ENCODE measurements at places on chromosomes 6 and 20.

GRCh38 chr6:115004204-115004603, 661.4 kb upstream of the HS3ST5 start:
- DNase-seq = no peak

GRCh38 chr6:150877928-150878327, 12.4 kb downstream of the MTHFD1L start:
- DNase-seq = no peak

DNA sequence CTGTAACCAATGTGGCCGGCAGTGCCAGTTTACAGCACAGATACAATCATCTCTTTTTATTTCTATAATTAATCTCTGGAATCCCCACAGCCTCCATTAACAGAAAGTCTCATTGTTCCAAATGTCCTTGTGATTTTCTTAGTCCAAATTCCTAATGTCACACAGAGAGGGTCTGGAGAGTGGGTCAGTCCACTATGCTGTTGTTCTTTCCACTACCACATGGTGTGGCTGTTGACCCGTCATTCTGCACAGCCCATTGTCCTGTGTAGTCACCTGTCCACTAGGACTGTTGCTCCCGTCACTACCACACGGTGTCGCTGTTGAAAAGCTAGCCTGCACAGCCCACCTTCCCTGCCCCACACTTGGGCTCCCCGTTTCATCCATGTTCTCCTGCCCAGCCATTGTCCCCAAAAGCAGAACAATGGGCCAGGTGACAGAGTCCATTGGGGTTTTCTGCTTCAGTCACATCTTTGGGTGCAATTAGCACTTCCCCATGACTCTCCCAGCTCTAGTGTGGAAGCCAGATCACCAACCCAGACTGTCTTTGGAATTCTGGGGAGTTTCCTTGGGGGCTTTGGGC, 8.6 kb upstream of the LBP start:
- no peak for DNase-seq

DNA sequence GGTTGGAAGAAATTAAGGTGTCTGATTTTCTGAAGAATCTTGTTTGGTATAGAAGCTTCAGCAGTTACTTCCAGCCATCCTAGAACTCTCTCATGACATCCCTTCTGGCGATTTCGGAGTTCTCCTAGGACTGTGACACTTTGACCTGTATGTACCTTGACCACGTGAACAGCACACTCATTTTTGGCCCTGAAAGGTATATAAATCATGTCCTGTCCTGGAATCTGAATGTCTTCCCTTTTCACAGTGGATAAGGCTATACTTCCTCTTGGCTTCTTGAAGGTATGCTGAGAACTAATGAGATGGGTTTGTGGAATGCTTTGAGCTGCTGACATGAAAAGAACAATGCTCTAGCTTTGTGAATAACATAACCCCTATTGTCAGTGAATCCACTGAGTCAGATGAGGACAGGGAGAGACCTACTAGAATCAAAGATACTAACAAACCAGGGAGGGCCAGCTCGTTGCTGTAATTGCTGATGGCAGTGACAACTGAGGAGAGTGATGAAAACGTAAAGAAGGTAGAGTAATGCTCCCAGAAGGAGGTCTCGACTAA, 6.0 kb upstream of the ZDHHC14 start:
- no peak for DNase-seq

DNA sequence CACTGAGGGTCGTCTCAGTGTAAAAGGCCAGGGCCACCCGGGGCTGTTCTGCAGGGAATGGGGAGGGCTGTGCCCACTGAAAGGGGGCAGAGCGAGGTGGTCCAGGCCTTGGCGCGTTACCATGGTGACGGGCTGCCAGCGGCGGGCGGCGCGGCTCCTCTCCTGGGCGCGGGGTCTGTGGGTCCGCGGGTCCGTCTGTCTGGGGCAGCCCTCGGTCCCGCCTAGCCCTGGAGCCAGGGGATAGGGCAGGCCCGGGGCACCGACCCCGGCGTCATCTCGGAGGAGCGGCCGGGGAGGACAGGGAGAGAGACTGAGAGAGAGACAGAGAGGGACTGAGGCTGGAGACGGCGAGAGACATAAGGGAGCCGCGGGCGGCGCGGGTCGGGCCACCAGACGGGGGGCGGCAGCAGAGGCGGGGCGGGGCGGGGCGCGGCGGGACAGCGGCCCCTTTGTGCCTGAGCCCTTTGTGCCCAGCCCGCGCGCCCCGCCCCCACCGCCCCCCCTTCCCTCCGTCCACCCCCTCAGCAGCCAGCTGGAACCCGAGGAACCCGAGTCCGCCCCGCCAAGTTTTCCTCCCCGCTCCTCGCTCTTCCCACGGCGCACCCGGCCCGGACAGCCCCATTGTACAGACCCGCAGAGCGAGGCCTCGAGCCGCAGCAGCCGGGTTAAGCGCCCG, at the start of gene KIAA1755:
KIAA1755 (minus strand) TSS at position 358 of the 676 bp plus-strand sequence; CDS start at position 123, 235 bp downstream.
- DNase-seq = no peak

DNA sequence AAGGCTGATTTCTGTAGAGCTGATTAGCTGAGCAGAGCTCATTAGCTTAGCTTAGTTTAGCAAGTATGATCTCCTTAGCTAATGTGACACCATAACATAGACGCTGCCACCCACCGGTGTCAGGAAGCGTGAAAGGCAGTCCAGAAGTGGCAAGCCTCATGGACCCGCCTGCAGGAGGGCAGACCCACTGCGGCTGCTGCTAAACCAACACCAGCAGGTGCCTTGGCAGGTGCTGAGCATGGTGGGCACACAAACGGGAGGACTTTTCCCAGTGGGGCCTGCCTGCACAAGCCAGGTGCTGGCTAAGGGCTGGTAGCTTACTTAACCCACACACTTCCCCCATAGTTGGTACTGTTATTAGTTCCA, 22.7 kb downstream of the ZDHHC14 start:
- DNase-seq = no peak

DNA sequence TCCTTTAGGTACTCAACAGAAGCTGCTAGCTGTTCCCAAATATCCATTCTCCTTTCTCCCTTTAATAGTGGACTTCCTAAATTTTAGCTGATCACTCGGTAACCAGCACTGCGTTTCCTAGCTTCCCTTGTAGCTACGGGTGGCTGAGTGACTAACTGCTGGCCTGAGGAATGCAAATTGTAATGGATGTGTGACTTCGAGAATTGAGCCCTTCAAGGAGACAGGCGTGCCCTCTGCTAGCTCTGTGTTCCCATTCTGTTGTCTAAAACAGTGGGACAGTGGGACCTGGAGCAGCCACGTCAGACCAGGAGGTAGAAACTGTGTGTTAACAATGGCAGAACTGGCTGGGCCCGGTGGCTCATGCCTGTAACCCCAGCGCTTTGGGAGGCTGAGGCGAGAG, 56.5 kb downstream of the SCML4 start:
- DNase-seq = no peak

DNA sequence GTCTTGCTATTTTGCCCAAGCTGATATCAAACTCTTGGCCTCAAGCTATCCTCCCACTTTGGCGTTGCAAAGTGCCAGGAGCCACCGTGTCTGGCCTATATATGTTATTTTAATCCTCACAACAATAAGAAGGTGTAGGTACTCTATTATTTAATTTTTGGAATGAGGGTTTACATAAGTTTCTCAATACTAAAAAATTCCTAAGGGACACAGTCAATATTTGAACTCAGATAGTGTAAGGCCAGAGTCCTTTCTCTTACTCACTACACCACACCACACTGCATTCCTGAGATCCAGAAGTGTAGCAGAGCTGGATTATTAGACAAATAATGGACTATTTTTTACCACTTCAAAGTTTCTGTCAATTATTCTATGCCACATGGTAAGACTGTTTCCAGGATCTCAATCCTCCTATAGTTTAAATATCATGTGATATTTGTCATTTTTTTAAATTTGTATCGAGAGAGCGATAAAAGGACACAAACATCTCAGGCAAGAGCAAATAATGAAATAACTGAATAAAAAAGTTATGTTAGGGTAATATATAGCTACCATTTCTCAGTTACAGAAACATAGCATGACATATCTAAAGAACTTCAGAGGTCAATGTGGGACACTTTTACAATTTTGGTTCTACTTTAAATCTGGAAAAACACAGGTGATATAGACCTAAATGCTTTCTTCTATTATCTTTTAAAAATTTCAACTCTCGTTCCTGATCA, 162.2 kb upstream of the THEMIS start:
- no peak for DNase-seq

DNA sequence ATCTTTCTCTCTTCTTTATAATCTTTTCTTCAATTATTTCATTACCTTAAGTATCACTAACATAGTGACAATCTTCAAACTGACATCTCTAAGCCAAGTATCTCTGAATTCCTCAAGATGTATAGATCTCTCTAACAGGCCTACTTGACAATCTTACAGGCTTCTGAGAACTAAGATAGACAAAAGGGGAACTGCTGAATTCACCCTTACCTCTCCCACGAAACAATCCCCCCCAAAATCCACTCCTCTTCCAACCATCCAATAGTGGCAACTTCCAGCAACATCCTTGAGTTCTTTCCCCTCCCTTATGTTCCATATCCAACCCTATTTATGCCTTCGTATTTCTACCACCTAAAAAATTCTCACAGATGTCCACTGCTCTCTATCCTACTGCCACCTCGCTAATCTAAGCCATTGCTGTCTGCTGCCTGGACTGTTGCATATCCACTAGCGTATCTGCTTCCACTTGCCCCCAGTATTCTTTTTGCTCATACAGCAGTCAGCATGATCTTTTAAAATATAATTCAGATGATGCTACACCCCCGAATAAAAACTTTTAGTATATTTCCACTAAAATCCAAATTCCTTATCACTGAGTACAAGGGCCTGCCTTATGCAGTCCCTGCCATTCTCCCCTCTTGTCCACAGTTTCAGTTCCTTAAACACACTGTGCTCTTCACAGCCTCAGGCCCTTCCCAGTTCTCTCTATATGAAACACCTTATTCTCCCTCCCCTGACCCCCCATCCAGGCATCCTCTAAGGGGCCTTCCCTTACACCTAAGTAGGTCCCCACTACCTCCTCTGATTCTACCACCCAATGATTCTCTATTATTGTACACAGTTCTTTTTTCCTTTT, 8.0 kb downstream of the REPS1 start:
- DNase-seq = no peak

- DNase-seq = no peak
Measured at GRCh38 chr6:2998998-2999617, 586 bp upstream of the NQO2 start.

GRCh38 chr20:41505184-41505583, 113.0 kb downstream of the CHD6 start:
- DNase-seq = no peak

GRCh38 chr6:149842331-149842730, 21.8 kb downstream of the LRP11 start:
- no peak for DNase-seq

DNA sequence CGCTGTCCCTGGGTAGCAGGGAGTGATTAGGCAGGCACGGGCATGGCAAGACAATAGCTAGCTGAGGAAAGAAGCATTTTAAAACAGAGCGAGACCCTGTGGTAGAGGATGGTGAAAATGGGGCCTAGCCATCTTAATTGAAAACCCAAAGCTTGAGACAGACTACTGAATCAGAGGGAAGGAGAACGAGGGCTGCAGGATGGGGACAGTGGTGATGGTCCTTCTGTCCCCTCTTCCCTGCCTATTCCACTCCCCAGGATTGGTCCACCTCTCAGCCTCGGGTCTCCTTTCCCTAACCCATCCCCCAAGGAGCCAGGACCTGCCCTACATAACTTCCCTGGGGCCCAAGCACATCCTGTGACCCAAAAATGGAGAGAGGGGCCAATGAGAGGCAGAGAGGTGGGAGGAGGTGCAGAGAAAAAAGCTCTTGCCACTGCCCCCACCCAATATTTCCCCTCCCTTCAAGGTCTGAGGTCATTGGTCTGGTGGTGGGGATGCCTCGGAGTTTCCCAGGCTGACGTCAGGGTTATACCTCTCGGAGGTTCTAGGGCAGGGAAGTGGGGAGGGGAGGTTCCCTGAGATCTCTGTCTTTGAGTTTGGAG, 884 bp upstream of the CUTA start:
- no peak for DNase-seq

GRCh38 chr6:37456816-37457560, 24.0 kb downstream of the CMTR1 start:
- peak; percentile 78 for DNase-seq

DNA sequence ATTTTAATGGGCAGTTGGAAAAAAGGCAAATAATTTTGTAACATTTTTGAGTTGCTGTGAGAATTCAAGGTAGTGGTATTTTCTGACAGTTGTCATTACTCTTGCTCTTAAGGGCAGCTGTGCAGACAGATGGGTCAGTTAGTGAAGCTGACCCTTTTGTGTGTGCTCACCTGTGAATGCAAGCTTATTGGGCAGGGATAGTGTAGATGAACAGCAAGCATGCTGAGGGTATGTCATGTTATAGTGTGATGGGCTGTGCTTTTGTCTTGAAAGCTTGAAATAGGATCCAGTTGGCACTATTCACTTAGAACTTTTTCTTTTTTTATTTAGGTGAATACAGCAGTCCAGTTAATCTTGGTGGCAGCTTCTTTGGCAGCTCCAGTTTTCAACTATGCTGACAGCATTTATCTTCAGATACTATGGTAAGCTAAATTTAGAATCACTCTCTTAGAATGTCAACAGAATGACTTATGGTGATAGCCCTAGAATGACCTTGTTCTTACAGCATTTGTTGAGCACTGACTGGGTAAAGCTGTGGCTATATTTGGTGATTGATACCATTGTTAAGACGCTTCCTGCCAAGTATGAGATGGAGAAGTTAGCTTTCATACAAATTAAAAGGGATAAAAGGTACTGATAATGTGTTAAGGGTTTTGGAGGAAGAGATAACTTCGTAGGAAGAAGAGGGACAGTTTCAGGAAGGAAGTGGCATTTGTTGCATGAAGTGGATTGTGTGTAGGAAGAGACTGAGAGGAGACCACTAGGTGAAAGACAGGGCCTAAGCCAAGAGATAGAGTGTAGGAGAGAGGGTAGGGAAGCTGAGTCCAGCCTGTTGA, 19.5 kb downstream of the LRRN4 start:
- no peak for DNase-seq

GRCh38 chr6:19571176-19571575, 266.0 kb upstream of the ID4 start:
- no peak for DNase-seq

DNA sequence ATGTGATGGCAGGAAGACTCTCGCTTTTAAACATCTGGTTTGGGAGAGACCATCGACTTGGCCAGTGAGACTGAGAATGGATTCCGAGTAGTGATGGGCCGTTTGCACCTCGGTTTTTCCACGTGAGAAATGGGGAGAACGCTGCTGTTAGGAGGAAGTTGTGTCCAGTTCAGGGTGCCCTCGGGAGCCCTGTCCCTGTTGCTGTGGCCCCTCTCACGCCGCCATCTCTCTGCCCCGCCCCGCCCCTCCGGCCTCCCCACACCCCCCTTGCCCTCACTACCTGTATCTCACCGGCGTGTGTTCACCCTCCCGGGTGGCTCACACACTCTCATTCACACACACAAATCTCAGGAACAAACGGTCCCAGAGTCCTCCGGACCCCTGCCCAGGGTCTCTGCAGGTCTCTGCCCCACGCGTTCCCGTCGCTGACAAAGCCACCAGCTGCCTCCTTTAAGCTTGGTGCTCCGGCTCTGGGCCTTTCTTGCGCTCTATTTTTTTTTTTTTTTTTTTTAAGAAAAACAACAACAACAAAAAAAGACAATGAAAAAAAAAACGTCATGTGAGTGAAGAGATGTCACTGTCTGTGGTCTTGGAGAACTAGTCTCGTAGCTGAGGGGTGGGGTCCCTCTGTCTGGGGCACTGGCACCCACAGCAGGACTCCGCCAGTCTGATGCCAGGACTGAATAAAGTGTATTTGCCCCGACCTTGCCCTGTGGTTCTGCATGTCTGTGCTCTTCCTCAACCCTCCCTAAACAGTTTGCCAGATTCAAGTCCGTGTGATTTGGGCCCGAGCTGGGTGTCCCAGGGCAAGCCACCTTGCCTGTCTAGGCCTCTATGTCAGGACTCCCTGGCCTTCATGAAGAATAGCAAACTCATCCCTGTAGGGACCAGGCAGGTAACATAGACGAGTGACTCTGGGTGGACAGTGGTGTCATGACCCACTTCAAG, 2.9 kb downstream of the SOX12 start:
- no peak for DNase-seq

- no peak for DNase-seq
Measured at GRCh38 chr6:22221211-22221610, 75.6 kb downstream of the PRL start.
